ENCODE measurements at places on chromosomes 3 and 15. TPM values are rescaled to one million over a fixed set of nuclear protein-coding genes. Genes with fewer than 3 reads are reported as not detected.

DNA sequence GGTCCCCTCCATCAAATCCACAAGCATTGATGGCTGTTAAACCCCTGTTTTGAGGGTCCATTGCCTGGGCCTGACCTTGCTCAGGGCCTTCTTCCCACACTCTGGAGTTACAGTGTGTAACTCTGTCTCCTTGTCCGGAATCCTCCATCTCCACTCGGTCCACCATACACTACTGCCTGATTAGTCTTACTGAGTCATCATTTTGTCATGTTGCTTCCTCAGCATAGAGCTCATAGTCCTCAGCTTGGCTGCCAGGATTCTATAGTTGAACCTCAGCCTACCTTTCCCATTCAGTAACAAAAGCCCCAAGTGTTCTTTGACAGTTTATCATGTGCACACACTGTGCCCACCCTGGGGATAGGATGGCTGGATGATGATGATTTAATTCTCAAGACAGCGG lies 113.0 kb downstream of the PDE8A start:
- no peak for DNase-seq
- peaks cover 40% of the 10 kb centered on the region for H3K36me3 ChIP-seq
- no peak overlapping the region for H3K4me3 ChIP-seq
- H3K4me1 ChIP-seq = no peaks in the 10 kb centered on the region
- H3K27me3 ChIP-seq = no peaks in the 10 kb centered on the region

GRCh38 chr3:12423131-12423530 lies 61.1 kb upstream of the TSEN2 start:
- H3K4me1 ChIP-seq = peaks cover 5% of the 10 kb centered on the region
- peaks cover 8% of the 10 kb centered on the region for H3K27me3 ChIP-seq
- no peaks in the 10 kb centered on the region for H3K36me3 ChIP-seq
- no peak for DNase-seq
- no peak overlapping the region for H3K4me3 ChIP-seq
- H3K27ac ChIP-seq = no peak overlapping the region

DNA sequence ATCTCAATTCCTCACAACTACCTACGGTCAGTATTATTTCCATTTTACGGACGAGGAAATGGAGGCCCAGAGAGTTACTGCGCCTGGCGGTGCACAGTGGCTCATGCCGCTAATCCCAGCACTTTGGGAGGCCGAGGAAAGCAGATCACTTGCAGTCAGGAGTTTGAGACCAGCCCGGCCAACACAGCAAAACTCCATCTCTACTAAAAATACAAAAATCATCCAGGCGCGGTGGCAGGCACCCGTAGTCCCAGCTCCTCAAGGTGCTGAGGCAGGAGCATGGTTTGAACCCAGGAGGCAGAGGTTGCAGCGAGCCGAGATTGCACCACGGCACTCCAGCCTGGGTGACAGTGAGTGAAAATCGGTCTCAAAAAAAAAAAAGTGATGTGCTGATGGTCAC lies 187.3 kb downstream of the XXYLT1 start:
- no peaks in the 10 kb centered on the region for H3K36me3 ChIP-seq
- H3K27ac ChIP-seq = no peak overlapping the region
- no peak overlapping the region for H3K4me3 ChIP-seq
- H3K4me1 ChIP-seq = no peaks in the 10 kb centered on the region
- H3K27me3 ChIP-seq = no peaks in the 10 kb centered on the region

GRCh38 chr3:132800958-132801357 lies 78.7 kb upstream of the NPHP3 start:
- no peak for DNase-seq
- H3K4me1 ChIP-seq = no peaks in the 10 kb centered on the region
- no peaks in the 10 kb centered on the region for H3K36me3 ChIP-seq
- H3K27ac ChIP-seq = no peak overlapping the region
- H3K4me3 ChIP-seq = no peak overlapping the region

GRCh38 chr3:41532976-41533375 lies 333.7 kb downstream of the CTNNB1 start:
- no peak overlapping the region for H3K4me3 ChIP-seq
- H3K36me3 ChIP-seq = no peaks in the 10 kb centered on the region
- no peaks in the 10 kb centered on the region for H3K27me3 ChIP-seq
- H3K27ac ChIP-seq = no peak overlapping the region
- no peaks in the 10 kb centered on the region for H3K4me1 ChIP-seq
- no peak for DNase-seq

GRCh38 chr15:45630917-45631691 lies 3.7 kb upstream of the SQOR start:
- no peak for DNase-seq
- peaks cover 25% of the 10 kb centered on the region for H3K4me1 ChIP-seq
- peak overlapping the region; percentile 22 for H3K4me3 ChIP-seq
- H3K36me3 ChIP-seq = no peaks in the 10 kb centered on the region
- no peaks in the 10 kb centered on the region for H3K27me3 ChIP-seq

GRCh38 chr15:59668556-59668955 lies 11.2 kb upstream of the GTF2A2 start:
- DNase-seq = no peak
- H3K27me3 ChIP-seq = no peaks in the 10 kb centered on the region
- H3K27ac ChIP-seq = no peak overlapping the region
- no peaks in the 10 kb centered on the region for H3K4me1 ChIP-seq

GRCh38 chr15:67977414-67978089 lies 76.6 kb upstream of the PIAS1 start:
- no peak overlapping the region for H3K27ac ChIP-seq
- H3K27me3 ChIP-seq = no peaks in the 10 kb centered on the region
- H3K4me3 ChIP-seq = no peak overlapping the region
- DNase-seq = no peak
- no peaks in the 10 kb centered on the region for H3K36me3 ChIP-seq
- no peaks in the 10 kb centered on the region for H3K4me1 ChIP-seq

GRCh38 chr3:24520976-24521419 lies 26.3 kb upstream of the THRB start:
- peaks cover 17% of the 10 kb centered on the region for H3K4me1 ChIP-seq
- H3K4me3 ChIP-seq = peak overlapping the region; percentile 81
- no peaks in the 10 kb centered on the region for H3K27me3 ChIP-seq
- peak overlapping the region; percentile 87 for H3K27ac ChIP-seq
- no peak for DNase-seq

DNA sequence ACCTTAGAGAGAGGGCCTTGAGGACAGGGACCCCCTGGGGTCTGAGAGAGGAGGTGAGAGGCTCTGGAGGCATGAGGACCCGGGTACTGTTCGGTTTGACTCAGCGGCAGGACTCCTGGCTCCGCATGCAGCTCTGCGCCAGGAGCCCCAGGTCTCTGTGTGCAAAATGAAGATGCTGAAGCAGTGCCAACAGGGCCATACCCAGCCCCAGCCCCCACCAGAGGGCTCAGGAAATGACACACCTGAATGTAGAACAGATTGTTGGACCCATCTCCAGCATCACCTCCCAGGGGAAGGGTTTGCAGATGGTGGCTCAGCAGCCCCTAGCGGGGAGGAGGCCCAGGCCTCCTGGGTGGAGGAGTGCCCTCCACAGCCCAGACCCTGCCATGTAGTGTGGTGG lies 30.2 kb downstream of the EPHB3 start:
- no peak overlapping the region for H3K4me3 ChIP-seq
- H3K36me3 ChIP-seq = no peaks in the 10 kb centered on the region
- H3K4me1 ChIP-seq = peaks cover 34% of the 10 kb centered on the region

- no peaks in the 10 kb centered on the region for H3K36me3 ChIP-seq
- peak; percentile 39 for DNase-seq
- no peak overlapping the region for H3K4me3 ChIP-seq
Measured at GRCh38 chr3:49616491-49616941, 57.6 kb upstream of the APEH start.

DNA sequence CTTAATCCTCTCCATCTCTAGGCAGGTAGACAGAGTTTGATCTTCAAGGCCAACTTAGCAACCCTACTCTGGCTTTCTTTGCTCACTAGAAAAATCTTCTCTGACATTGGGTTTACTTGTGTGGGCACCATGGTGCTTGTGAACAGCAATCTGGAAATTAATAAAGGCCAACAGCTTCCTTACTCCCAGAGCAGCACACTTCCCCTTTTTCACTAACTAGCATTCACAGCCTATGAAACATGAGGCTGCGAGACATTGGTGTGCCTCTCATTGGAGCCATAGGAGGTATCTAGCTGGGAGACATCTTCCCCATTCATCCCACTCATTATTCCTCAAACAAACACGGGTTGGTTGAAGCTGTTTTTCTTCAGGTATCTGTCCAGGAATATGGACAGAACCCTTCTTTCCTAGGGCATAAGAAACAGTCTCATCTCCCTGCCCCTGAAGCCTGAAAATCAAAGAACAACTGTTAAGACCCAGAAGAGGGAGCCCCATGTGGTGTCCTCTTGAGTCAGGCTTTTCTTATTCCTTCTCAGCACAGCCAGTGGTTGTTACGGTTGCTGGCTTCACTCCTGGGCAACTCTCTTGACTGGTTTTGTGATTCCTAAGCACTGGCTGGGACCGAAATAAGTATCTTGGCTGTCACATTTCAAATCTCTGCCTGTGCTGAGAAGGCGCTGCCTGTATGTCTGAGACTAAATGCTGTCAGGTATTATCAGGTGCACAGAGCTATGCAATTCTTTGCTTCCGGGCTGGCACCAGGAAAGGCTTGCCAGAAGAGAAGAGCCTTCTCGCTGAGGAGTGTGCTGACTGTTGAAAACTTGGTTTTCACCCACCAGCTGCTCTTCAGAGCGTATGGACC lies 194.4 kb downstream of the FEZF2 start:
- H3K36me3 ChIP-seq = no peaks in the 10 kb centered on the region
- H3K4me1 ChIP-seq = peaks cover 4% of the 10 kb centered on the region
- H3K27ac ChIP-seq = no peak overlapping the region
- DNase-seq = no peak
- H3K27me3 ChIP-seq = no peaks in the 10 kb centered on the region

GRCh38 chr3:27985369-27986035 lies 255.9 kb upstream of the CMC1 start:
- no peak overlapping the region for H3K27ac ChIP-seq
- H3K4me1 ChIP-seq = no peaks in the 10 kb centered on the region
- H3K36me3 ChIP-seq = no peaks in the 10 kb centered on the region
- no peaks in the 10 kb centered on the region for H3K27me3 ChIP-seq
- no peak for DNase-seq

GRCh38 chr3:32583708-32584107 lies 13.1 kb upstream of the DYNC1LI1 start:
- H3K27ac ChIP-seq = no peak overlapping the region
- no peak for DNase-seq
- no peak overlapping the region for H3K4me3 ChIP-seq
- H3K36me3 ChIP-seq = no peaks in the 10 kb centered on the region

- no peaks in the 10 kb centered on the region for H3K36me3 ChIP-seq
- no peak overlapping the region for H3K4me3 ChIP-seq
- H3K27ac ChIP-seq = no peak overlapping the region
Measured at GRCh38 chr15:49435174-49435573, 12.1 kb downstream of the FGF7 start.

DNA sequence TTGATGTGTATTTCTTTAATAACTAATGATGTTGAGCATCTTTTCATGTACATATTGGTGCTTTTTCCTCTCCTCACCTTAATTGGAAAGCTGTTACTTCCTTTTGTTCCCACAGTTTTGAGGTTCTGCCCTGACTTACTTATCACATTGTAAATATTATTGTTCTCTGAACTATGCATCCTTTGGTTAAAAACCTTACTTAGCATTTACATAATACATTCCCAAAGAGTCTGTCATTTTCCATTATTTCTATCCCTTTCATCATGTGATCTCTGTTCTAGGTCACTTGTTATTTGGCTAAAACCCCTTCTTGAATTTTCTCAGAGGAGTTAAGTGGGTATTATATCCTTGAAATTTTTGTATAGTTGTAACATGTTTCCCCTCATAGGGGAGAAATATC lies 33.0 kb downstream of the SLC12A6 start:
- no peak overlapping the region for H3K4me3 ChIP-seq
- DNase-seq = no peak
- H3K27ac ChIP-seq = no peak overlapping the region
- no peaks in the 10 kb centered on the region for H3K4me1 ChIP-seq

GRCh38 chr3:23242106-23242505 lies 39.0 kb downstream of the UBE2E2 start:
- no peaks in the 10 kb centered on the region for H3K36me3 ChIP-seq
- no peak overlapping the region for H3K27ac ChIP-seq
- peaks cover 13% of the 10 kb centered on the region for H3K4me1 ChIP-seq
- no peak for DNase-seq

DNA sequence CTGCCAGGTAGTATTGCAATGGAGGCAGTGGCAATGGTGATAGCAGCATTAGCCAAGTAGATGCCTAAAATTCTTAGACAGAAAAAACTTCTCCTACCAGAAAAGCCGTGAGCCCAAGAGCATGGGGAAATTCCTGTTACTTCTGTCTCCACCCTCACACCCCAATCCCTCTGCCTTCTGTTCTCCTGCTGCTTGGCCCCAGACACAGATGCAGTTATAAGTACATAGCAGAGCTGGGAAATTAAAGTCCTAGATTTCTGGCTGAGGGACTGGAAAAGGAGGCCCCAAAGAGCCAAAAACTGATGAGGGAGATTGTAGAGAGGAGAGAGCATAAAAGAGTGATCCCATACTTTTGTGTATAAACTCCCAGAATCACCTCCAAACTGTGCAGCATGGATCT lies 166.9 kb downstream of the SMAD6 start:
- no peaks in the 10 kb centered on the region for H3K36me3 ChIP-seq
- H3K27me3 ChIP-seq = no peaks in the 10 kb centered on the region
- H3K4me1 ChIP-seq = no peaks in the 10 kb centered on the region
- no peak overlapping the region for H3K27ac ChIP-seq
- no peak for DNase-seq

DNA sequence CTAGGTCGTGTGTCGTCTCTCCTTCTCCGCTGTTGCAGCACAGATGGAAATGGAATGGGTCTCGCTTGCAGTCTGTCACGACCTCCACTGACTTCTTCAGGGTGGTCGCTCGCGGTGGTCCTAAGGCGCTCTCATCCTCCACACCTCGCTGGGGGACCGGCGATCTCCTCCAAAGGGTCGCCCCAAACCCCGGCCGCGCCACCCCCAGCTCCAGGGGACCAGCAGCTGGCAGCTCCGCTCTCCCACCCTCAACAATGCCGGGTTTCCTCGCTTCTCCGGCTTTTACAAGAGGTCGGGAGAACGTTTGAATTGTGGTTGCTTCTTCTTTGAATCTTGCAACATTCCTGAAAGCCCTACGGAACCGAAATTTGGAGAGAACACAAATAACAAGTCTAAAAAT lies 25.9 kb downstream of the SERP1 start:
- no peak overlapping the region for H3K4me3 ChIP-seq

The SLC49A4 gene
- 33.3 TPM for total RNA-seq

The OR5K2 gene
- total RNA-seq = not detected

The APPL1 gene
- 46.0 TPM for total RNA-seq

The HRH1 gene
- total RNA-seq = 11.3 TPM

The TAGLN3 gene
- total RNA-seq = 0.60 TPM

The MME gene
- total RNA-seq = 6.9 TPM
